ENCODE measurements at places on chromosomes 3 and 15. TPM values are rescaled to one million over a fixed set of nuclear protein-coding genes. Genes with fewer than 3 reads are reported as not detected.
A peak's percentile ranks its signal among the peaks of the same experiment; 100 is the strongest.

DNA sequence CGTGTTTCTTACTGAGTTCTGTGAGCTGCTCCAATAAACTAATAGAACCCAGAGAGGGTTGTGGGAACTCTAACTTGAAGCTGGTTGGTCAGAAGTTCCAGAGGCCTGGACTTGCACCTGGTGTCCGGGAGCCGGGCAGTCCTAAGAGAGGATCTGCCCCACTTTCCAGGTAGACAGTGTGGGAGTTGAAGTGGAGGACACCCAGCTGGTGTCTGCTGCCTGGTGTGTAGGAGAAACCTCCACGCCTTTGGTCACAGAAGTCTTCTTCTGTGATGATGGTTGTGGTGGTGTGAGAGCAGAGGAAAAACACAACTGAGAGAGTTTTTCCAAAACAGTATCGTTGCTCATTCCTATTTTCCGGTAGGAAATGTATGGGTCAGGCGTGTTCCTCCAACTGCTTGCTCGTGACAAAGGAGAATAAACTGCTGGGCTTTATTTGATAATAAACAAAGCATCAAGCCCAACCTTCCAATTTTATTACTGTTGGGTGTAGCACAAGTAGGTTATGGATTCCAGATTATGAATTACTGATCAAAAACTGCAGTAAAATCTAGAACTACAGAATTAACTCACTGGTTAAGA lies 137.0 kb downstream of the KLF13 start:
- no peak for DNase-seq

- no peak for DNase-seq
Measured at GRCh38 chr15:89770041-89770440, 6.1 kb upstream of the MESP2 start.

GRCh38 chr15:69983696-69984265 lies 113.9 kb downstream of the TLE3 start:
- DNase-seq = no peak

- no peak for DNase-seq
Measured at GRCh38 chr15:68431792-68432401, at the start of gene ITGA11. ITGA11 (minus strand) TSS chr15:68432163; CDS start chr15:68432066, 97 bp downstream.

DNA sequence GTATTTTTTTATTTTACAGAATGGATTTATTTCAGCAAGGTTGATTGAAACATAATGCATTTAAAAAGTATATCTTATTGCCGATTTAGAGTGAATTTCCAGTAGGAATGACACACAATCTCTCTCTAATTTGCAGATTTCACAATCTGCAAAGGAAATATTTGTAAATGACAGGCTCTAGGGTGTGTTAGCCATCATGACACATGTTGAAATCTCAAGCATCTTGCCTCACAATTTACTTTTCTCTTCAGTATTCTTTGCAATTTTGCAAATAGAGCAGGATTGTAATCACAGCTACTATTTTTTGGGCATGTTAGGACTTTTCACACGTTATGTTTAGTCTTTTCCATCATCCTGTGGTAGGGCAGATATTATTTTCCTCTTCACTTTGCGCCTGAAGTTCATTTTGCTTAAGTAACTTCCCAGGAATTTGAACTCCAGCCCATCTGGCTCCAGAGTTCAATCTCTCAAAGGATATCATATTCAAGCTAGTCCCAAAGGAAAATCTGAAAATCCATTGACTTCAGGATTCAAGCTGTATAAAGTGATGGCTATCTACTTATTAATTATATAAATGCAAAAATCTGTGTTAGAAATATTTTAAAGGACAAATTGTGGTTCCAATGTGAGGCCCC lies 55.4 kb downstream of the ATP13A4 start:
- no peak for DNase-seq

GRCh38 chr3:23071296-23071695 lies 131.8 kb upstream of the UBE2E2 start:
- DNase-seq = no peak

DNA sequence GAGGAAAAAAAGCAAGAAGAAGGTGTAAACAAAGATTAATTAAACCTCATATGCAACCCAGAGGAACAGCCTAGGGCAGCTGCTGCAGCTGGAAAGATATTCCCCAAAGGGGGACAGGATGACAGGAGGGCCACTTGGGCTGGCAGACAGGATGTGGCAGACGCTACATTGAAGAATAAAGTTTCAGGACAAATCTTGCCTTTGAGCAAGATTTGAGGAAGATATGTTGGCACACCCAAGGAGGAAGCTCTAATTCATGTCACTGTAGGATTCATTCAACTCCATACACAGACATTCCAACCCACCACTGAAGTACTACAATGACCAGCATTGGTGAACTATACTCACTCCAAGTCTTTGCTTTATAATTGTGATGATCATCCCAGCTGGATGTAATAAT lies 504.0 kb downstream of the SHQ1 start:
- DNase-seq = no peak

DNA sequence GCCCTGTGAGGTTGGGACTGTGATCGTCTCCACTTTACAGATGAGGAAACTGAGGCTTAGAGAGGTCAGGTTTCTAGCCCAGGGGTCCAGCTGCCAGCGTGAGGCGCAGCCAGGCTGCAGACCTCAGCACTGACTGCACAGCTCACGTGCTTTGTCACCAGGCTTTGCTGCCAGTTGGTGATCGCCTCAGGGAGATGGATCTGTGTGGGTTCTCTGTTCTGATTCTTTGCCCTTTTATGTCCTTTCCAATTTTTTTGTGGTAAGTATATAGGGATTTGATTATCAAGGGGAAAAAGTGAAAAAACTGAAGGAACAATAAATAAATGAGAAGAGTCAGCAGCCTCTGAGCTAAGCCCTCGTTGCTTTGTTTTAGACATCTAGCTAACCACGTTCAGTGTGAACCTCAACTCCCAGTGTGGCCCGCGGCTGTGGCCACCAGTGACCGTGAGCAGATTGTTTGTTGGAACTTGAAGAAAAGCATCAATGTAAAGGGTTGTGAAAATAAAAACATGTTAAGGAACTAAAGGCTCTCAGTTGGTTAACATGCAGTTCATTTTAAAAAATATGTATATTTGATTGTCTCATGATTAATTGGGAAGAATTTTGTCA lies 117.6 kb downstream of the PDE8A start:
- no peak for DNase-seq

DNA sequence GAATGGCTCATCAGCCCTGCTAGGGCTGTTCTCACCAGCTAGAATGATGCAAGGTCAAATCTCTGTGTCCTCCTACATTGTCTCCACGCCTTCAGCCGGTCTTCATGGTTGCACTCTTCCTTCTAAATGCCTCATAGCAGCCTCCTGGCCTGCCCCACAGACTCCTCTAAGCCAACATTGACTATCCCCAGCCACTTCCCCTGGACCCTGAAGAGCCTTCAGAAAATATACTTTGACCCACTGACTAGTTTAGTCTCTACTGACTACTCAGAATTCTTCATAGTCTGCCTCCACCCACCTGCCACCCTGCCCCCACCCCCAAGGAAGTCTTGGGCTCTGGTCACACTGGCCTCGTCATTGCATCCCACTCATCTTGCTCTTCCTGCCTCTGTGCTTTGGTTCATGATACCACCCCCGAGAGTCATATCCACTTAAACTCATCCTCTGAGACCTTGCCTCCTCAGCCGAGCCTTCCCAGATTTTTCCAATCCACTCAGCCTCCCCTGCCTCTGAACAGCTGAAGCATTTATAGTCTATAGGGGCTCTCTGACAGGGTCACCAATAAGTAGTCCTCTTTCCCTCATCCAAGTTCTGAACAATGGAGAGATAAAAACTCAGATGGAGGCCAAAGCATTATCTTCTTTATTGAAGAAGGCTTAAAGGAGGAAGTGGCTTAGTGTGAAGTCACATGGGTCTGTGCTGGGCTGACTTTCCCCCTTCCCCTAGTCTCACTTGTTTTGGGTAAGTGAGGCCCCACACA lies 9.5 kb upstream of the DOCK3 start:
- DNase-seq = no peak

DNA sequence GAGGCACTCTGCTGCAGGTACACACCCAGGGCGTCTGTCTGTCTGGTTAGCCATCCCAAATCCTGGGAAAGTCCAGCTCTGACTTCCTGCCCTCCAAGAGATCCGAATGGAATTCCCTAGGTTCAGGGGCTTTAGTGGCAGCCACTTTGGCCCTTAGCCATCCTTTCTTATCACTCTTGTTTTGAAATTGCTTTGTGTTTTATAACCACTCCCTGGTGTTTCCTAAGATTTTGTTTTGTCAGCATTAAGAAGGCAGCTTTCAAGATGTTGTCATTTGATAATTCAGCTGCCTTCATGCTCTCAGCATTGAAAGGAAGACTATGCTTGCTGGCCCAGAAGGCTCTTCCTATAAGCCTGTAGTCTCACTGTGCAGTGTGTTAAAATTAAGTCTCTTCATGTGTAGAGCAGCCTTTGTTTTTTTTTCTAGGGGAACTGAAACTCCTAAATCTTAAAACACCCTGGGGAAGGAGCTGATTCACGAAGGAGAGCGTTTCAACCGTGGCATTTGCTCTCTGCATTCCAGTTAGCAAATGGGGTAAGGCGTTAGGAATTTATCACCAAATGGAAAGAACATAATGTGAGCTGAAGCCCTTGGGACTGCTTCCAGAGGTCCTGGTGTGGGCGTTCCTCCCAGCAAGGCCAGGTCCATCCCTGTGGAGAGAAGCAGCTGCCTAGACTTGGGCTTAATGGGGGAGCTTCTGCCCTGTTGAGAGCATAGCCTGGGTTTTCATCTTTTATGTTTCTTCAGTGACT lies 14.2 kb upstream of the CLEC3B start:
- no peak for DNase-seq

Gene ARRDC4
- 34.1 TPM for total RNA-seq

GRCh38 chr3:99817047-99817436 lies 620 bp upstream of the CMSS1 start:
- DNase-seq = no peak

DNA sequence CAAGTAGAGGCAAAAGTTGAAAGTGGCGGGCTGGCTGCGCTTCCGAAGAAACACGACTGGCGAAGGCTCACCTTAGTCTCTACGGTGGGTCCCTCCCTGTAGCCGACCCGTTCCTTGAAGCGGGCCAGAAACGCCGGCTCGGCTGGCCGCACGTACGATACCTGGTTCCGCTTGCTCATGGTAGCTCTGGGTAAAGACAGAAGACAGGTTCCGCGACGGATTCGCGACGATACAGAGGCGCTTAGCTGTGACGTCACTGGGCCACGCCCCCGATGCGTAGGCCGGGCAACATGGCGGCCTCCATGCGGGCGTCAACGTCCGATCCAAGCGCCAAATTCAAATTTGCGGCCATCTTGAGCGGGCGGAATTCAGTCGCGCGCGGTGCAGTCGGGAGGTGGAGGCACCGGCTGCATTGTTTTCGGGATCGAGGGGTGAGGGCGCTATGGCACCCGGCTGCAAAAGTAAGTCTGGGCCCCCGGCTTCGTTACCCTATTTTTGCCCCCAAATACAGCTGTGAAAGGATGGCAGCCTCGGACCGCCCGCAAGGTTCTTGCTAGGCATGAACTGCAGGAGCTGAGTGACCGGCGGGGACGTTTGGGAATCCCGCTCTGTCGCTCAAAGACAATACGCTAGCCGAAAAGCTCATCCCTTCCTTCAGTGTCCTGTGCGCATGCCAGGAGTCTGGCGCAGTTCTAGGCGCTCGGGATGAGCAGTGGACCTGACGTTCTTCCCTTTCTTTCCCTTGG lies at the start of the genes KIAA1143 and KIF15:
Gene KIAA1143, minus strand, starts transcription at position 196 of the 746 bp plus-strand sequence. Its CDS starts 17 bp downstream, at position 179.
Gene KIF15, plus strand, starts transcription at position 371 of the 746 bp plus-strand sequence. Its CDS starts 72 bp downstream, at position 443.
- DNase-seq = peak; percentile 95

DNA sequence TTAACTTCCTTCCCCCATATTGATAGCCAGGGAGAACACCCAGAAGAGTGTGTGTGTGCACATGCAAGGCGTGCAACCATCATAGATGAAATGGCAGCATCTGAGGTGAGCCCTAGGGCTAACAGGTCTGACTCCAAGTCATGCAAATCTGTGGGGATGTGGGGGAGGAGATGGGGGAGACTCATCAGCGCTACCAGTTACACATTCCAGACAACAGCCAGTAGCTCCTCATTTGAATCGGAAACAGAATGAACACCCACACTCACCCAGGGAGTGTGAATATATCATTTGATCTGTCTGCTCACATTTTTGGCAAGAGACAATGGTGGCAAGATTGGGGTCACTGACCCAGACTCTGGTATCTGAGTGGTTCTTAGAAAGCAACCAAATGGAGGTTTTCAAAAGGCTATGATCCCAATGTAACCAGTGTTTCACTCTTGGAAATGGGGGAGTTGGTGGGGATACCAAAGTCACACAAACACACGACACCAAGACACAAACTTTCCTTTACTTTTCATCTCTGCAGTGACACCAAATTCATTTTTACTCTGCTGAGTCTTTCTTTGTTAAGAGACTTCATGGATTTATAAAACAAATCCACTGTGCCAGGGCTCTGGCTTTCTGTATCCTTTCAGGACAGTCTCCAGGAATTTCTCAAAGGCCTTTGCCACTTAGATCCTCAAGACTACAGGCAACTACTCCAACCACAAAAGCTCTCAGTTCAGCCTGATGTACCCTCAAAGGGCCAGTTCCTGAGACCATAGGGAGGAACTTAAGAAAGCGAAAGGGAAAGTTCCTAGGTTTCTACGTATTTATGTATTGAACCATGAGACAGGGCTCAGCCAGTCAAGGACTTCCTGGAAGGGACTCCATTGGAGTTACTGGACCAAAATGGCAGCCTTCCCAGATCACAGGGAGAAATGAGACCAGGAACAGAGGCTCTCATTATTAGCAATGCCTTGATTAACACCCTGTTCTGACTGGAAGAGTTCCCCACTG lies 2.2 kb downstream of the CDCP1 start:
- DNase-seq = no peak

DNA sequence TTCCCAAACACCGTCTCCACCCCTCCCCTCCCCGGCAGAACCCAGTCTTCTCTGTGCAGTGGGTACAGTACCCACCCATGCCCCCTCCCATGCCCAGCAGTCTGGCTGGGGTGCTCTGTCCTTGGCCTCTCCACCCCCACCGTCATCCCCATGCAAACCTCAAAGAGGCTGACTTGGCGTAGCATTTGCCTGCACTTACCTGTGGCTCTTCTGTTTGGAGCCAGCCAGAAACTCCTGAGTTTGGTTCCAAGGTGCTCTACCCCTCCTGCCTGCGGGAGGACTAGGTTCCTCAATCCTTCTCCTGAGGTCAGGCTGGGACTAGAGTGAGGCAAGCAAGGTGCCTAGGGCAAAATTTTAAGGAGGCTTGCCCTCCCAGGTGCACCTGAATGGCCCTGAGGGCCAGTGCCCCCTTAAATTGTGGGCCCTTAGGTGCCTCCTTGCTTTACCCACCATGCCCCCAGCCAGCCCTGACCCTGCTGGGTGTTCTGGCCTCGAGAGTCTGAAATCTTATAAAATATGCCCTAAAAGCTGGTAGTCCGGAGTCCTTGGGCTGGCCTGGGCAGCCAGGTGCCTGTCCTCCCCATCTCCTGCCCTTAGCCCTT lies 47.1 kb upstream of the C15orf39 start:
- DNase-seq = no peak

Gene ARGFX
- total RNA-seq = not detected

DNA sequence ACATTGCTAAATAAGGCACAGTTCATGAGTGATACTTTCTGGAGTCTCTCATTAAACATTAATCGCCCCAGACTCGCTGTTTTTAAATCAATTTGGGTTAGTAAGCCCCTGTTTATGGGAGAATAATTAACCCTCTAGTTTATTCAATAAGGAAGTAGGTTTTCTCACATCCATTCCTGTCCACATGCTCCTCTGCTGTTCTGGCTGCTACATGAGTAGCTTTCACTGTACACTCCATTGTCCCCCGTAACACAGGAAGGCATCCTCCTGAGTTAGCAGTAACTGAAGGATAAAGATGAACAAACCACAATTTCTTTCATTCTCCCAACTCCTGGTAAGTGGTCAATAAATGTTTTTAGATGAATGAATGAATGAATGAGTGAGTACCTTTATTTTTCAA lies 378.5 kb downstream of the DIPK2A start:
- no peak for DNase-seq

Measured in spinal cord (tissue), 10 donors.